ENCODE measurements at places on chromosomes 16 and 17.
A peak's percentile ranks its signal among the peaks of the same experiment; 100 is the strongest.

DNA sequence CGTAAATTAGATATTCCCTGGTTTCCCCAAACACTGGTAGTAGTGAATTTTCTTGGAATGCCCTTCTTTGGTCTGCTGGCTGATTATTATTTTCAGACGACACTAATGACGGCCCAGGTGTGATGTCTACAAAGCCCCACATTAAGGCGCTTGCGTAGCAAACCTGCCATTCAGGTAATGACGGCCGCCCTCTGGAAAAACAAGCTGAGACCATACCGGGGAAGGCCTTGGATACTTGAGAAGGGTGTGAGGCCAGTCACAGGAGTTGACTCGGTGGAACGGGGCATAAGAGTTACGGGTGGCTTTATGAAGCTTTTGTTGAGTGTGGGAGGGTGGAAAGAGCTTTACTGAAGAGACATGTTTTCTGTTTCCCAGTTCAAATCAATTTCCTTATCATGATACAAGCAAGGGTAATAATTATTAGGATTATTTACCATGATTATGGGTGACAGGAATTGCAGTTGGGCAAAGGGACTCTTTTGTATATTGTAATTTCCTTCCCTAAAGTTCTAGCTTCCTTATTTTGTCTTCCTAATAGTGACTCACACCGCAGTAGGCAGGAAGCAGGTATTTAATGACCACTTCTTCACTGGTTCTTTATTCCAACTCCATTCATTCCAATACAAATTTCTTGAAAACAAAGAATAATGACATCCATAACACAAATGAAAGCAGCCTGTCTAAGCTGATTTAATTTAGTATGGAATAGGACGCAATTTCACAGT lies 24.8 kb downstream of the KRT23 start:
- DNase-seq = no peak

DNA sequence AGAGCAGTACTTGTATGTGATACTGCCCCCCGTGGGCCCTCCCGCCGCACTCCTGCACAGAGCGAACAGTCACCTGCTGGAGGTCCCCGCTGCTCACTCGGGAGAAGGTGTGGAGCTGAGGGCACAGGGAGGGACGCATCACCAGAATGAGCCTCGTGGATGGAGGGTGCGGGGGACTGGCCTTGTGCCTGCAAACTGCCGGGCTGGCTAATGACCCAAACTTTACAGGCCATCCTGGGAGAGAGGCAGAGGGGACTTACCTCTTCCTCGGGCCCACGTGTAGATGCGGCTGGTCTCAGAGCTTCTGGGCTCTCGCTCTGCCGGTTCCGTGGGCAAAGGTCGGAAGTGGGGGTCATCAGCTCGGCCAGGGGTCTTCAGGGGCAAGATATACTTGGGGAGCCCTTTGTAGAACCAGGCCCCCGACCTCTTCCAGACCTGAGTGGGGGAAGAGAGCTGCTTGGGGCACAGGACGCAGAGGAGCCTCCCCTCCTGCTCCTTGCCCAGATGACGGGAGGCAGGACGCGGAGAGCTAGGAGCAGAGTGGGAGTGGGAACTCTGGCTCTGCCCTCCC lies 65.5 kb upstream of the DOC2B start:
- DNase-seq = no peak

DNA sequence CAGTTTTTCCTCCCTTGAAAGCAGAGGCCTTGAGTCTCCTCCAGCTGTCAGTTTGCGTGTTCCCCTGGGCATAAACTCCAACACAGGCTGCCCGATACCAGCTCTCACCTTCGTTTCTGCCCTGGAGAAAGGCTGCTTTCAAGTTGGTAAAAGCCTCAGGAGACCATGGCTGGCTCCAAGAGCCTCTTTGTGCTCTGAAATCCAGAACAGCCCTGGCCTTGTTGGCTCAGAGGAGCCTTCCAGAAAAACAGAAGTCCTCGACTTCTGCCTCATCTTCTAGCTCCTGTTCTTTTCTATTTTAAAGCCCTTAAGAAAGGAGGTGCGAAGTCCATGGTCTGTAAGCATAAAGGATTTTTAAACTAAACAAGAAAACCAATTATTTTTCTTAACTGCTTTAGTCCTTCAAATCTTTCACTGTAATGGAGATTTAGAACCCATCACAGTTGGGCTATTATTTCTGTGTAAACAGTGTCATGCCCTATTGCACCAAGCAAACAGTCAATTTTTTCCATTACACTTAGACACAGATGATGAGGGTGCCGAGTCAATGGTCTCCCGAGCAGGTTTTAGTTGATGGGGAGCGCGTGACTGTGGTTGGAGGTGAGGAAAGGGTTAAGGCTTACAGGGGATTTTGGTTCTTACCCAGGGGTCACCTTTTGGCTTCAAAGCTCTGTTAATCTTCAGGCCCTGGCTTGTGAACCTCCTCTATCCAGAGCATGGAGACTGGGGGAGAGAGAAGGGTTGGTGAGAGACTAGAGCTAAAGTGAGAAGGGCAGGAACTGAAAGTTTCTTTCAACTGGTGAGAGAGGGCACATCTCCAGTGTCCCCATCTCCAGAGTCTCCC lies 212.8 kb downstream of the MSI2 start:
- DNase-seq = no peak

- DNase-seq = no peak
Observed at GRCh38 chr17:44155488-44155887, 13.8 kb downstream of the HROB start.

DNA sequence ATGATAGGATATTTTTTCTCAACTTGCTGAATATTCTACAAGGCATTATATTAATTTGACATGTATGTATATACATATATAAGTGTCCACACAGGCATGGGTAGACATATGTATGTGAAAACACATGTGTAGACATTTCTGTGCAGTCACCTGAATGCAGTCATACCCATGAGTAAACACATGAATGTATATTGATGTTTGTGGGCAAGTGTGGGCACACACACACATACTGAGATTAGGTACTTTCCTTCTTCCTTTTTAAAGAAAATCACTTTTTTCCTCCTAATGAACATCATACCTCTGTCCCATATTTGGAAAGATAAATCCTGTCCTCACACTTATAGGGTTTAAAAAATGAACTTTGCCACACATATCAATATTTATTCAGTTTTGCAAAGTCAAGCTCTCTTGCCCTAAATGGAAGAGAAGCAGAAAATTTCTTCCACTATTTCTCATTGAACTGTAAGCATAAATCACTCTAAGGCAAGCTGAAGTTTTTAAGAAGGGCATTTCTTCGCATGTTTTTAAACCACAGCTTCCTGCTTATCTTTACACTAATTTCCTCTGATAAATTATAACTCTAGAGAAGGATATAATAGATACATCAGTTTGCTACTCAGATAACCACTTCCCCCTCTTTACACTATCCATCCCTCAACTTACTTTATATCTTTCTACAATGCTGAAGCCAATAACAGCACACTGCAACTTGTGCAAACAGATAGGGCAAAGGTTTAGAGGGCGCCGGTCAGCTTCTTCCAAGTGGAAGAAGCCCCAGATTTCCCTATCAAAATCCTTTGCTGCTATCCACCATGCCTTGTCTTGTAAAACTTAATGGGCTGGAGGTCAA lies 49.6 kb upstream of the LRRC37A3 start:
- no peak for DNase-seq

- DNase-seq = no peak
Observed at GRCh38 chr17:51060396-51060795, 60.3 kb downstream of the SPAG9 start.

DNA sequence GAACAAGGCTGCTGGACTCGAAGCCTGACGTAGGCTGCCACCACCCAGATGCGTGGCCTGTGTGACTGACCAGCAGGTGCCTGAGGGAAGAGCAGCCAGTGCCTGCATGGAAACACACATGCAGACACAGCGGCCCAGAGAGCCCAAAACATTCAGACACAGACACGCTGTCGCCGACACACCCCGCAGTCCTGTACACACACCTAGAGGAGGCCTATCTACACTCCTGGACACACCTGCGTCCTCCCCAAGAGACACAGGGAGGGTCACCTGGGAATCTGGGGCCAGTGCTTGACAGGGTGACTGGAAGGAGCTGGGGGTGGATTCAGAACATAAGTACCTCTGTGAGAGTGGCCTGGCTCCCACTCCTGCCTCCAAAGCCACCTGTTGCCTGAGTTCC lies 6.1 kb upstream of the TSPOAP1 start:
- no peak for DNase-seq

DNA sequence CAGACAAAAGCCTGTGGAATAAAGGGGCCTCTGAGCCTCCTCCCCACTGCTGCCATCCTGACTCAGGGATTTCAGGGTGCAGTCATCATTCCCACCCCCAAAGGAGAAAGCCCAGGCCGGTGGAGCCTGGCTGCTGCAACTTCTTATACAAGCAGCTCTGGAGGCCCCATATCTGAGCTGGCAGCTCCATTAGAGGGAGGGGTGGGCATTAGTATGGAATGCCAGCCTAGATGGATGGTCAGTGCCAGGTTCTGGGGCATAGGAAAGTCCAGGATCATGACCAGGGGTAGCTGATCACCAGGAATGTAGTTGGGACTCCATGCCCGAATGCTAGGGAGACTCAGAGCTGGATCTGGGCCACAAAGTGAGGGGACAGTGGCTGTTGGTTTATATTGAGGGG lies 581.0 kb downstream of the KCNJ18 start:
- DNase-seq = no peak

GRCh38 chr16:26913851-26914250 lies 152.9 kb upstream of the C16orf82 start:
- DNase-seq = no peak

- DNase-seq = peak; percentile 86
Observed at GRCh38 chr16:89365044-89365467, 125.3 kb downstream of the ANKRD11 start.
